Stimulated activated CD4-positive, alpha-beta T cell treated with anti-CD3 and anti-CD28 coated beads, Interleukin-4, amount 100 ng/mL, for 1 hour (primary cell): ENCODE measurements at places on chromosomes 3 and 15.

GRCh38 chr15:88810446-88810845 is 7.2 kb downstream of the ACAN start:
- no peak for DNase-seq

GRCh38 chr3:197253238-197253947 is 45.0 kb downstream of the DLG1 start:
- DNase-seq = no peak

- no peak for DNase-seq
Observed at GRCh38 chr15:65323071-65323511, 18.6 kb downstream of the RNU5B-1 start.

DNA sequence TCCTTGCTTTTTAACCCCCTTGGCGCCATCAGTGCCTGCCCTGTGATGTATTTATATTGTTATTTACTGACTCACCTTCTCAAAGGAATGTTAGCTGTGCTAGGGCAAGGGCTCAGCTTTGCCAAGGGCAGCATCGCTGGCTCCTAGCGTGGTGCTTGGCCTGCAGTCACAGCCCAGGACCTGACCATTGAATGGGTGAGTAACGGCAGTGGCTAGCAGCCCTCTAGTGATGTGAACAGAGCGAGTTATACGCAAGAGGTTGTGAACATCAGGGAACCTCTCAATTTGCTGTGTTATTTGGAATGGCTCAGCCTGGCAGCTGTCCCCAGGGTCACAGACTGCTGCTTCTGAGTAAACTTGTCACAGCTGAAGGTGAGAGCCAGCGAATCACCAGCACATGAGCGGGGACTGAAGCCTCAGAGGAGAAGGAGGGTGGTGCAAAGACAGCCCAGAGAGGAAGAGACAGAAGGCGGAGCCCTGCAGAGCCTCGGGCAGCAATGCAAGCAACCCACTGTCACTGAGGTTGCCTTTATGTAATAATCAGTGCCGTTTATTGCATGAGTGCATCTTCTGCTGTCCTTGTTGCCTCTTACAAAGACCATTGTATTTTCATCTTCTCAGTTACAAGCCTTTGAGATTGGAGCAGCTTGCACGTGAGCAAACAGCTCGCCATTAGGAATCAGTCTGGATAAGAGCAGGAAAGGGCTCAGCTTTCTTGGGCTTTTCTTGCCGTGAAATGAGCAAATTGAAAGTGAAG is 158.3 kb downstream of the SLCO3A1 start:
- DNase-seq = peak; percentile 30

DNA sequence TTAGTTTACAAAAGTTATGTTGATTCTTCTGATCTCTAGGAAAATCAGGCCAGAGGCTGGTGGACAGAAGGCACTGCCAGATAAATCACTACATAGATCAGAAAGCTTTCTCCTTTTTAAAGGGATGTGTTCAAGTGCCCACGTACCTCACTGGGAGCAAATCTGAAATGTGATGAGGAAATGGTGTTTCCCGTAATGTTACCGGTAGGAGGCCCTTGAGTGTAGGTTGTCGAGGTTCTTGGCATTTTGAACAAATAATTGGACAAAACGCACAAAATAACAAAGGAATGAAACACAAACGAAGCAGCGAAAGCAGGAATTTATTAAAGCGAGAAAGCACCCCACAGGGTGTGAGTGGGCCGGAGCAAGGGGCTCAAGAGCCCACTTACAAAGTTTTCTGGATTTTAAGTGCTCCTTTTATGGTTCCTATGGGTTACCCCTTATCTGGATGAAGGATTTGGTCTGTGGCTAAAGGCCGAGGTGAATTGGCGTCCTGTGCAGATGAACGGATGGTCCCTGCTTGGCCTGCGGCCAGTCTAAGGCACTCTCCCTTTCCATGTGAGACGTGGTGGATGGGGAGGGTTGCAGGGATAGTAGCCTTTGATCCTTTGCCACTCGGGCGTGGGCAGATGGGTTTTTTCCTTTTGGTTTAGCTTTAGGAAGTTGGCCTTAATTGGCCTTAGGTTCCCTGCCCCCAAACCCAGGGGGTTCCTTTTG is 1.0 kb downstream of the SNX1 start:
- DNase-seq = no peak

- no peak for DNase-seq
Observed at GRCh38 chr3:96169111-96169766, 645.2 kb upstream of the EPHA6 start.
